ENCODE measurements at places on chromosomes 7 and 10.

DNA sequence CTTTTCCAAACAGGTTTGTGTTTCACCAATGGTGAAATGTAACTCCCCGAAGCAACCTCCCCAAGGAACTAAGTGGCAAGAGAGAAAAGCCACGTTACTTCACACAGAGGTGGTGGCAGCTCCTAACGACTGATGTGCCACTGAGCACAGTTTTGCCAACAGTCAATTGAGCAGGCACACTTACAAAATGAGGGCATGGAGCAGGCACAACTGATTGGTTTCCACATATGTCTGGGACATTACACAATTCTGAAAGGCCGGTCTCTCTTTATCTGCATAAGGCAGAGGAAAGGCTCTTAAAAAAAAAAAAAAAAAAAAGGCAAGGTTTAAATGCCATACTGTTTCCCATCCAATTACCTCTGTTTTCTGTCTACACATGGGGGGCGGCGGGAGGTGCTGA lies 86.7 kb downstream of the GFRA1 start:
- no peak for DNase-seq

DNA sequence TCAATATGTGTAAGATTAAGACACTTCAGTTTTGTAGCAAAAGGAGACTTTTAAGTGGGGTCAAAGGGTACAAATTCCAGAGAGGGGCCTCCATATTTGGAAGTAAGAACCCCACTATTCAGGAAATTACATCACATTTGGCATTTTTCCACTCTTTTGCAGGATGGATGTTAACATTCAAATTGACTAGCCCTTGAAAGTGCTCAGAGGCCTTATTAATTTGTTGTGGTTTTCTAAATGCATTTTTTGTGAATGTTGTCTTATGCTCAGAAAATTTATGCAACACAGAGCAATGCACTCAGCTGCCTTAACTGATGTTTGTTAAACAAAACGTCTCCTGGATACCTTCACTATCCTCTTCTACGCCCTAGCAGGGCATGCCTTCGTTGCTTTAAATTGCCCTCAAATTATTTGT lies 50.9 kb upstream of the PDLIM1 start:
- DNase-seq = no peak

DNA sequence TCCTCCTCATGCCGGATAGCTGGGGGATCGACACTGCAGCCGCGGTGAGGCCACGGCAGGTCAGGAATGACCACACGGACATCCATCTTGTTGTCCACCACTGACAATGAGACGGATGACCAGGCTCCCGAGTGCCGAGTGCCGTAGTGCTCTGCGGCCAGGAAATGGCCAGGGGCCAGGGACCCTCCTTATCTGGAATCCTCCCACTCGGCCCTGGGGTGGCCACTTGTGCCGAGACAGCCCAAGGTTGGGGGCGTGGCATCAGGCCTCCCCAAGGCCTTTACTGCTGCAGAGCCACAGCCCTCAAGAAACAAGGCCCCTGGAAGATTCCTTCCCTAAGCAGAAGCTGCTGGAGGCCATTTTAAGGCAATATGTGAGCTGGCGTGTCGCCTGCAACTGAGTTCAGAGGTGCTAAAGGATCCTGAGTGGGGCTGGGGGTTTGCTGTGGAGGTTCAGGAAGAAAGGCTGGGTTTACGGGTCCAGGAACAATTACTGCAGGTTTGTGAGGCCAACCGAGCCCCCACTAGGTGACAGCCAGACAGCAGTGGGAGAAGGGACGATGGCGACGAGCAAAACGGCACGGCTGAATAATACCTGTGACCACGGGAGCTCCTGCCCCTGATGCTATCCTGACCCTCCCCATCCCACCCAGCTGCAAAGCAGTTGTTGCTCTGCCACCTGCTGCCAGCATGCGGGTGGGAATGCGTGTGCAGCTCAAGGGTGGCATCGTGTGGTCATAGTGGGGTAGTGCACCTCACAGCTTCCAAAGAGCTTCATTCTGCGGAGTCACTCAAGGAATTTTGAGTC lies 31.6 kb upstream of the LEP start:
- peak; percentile 57 for DNase-seq

DNA sequence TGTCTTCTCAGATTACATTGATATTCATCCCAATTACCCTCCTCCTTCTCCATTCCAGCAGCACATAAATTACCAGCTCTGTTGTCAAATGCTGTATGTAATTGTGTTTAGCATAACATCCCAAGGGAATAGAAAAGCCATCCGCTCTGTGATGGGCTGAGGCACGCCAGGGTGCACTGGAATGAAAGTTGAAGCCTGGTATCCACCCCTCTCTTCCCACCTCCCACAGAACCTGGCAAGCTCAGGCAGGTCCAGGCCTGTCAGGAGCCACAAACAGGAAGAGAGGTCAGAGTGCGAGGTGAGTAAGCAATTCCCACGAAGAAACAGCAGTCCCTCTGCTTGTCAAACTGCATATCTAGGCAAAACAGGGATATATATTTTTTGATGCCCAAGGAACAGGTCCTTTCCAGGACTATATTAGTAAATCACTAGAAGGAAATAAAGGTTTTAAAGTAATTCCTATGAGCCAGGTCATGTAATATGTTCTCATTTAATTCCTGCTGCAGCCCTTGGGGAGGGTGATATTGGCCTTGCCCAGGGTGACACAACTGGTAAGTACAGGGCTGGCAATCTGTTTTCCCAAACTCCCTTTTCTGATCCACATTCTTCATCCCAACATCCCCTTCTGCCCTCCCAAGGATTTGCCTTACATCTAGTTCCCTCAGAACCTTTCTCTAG lies 155.6 kb upstream of the GHITM start:
- DNase-seq = no peak

GRCh38 chr7:134690016-134690415 lies 43.4 kb downstream of the BPGM start:
- DNase-seq = no peak

- DNase-seq = no peak
These were observed 81.1 kb downstream of the PLPP4 start for GRCh38 chr10:120538091-120538490.

DNA sequence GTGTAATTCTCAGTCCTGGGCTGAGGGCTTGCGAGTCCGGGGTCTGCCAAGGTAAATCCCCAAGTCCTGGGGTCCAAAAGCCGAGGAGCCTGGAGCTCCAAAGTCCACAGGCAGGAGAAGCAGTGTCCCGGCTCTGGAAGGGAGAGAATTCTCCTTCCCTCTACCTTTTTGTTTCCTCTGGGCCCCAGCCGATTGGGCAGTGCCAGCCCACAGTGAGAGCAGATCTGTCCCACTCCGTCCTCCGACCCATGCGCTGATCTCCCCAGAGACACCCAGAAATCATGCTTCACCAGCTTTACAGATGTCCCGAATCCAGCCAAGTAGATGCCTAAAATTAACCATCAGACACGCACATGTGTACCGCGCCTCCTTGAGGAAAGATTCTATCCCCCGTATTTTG lies 8.1 kb upstream of the VIPR2 start:
- DNase-seq = no peak

- no peak for DNase-seq
These were observed 11.9 kb downstream of the ZNF777 start for GRCh38 chr7:149448961-149449360.

GRCh38 chr10:113226399-113226798 lies 276.4 kb downstream of the TCF7L2 start:
- DNase-seq = no peak

Data from inflammatory macrophage treated with lipopolysaccharide for 1 hour (primary cell).